ENCODE measurements at places on chromosomes 11 and 22.
A peak's percentile ranks its signal among the peaks of the same experiment; 100 is the strongest.

- no peak for DNase-seq
These were observed 52.4 kb downstream of the MCM5 start for GRCh38 chr22:35452351-35452781.

DNA sequence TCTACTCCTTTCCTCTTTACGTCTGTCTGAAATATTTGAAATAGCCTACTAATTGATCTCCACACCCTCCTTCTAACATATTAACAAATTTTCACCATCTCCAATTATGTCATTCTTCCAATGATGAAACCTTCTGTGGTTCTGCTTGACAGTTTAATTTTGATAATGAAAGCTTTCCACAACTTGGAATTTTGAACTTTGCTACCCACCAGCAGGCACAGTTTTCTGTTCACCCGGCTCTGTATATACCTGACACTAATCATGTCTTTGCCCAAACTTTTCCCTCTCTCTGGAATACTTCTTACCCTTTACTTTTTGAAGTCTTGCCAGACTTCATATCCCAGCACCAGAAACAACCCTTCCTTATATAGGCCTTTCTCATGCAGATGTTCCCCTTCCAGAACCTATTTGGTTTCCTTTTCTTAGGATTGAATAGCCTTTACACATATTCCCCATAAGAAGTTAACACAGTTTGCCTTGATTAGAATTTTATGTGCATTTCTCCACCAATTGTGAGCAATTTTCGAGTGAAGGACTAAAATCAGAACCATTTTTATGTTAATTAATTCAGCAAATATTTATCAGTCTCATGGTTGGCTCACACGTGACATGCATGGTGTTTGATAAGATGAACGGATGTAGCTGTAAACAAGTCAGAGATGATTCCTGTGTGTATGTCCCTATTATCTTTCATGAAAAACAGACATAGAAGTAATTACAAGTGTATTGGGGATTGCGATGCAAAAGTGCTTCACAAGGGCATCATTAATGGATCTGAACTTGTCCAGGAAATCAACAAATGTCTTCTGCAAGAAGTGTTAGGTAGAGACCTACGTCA, 173.4 kb downstream of the ARHGAP42 start:
- DNase-seq: no peak

- DNase-seq: no peak
These were observed 239.2 kb downstream of the METTL15 start for GRCh38 chr11:28347371-28347770.

DNA sequence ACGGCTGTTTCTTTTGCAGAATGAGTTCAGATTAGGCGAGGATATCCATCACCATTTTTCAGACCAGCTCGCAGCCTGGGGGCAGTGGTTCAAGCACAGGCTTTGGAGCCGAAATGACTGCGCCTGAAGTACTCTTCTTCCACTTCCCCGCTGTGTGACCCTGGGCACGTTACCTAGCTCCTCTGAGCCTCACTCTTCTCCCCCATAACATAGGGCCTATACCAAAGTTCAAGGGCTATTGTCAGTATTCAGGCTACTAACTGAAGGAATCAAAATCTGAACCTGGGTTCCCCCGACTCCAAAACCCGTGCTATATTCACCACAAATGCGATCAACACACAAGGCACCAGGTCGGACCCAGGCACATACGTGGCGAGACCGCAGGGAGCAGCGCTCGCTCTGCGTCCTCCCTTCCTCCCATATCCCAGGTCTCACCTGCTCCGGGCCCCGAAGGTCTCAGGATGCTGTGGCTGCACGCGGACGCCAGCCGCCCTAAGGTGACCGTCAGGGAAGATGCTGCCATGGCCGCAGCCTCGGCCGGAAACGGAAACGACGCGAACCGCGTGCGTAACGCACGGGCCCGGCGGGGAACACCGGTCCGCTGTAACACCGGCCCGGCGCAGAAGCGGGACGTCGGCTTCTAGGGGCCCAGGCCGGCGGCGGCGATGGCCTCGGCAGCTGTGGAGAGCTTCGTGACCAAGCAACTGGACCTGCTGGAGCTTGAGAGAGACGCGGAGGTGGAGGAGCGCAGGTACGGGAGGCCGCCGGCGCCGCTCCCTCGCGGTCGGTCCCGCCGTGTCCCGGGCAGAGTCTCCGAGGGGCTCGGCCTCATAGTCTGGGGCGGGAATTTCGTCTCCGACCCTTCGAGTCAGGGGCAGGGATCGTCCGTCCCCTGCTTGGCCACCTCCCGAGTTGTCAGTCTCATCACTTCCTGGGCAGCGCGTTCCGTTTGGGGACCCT, at the start of the genes IGHMBP2 and MRPL21:
TSS of gene IGHMBP2 (plus strand) at position 604 of the 960 bp plus-strand sequence. CDS start at position 666, 62 bp downstream.
TSS of gene MRPL21 (minus strand) at position 545 of the 960 bp plus-strand sequence. CDS start at position 523, 22 bp downstream.
- DNase-seq: peak; percentile 76

DNA sequence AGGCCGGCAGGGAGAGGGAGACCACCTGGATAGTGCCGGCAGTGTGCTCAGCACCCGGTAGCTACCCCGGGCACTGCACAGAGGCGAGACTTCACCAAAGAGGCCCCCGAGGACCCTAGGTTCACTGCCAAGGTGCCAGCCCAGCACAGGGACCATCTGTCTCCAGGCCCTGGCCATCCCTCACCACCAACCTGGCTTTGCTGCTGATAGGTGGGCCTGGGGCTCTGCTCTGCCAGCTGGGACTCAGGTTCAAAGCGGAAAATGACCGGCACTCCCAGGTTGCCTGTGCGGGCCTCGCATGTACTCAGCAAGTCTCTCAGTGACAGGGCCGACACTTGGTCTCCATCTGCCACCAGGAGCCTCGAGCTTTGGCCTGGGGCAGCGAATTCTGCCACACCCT, 812.2 kb downstream of the BRD1 start:
- no peak for DNase-seq

GRCh38 chr11:7749456-7749855, 43.2 kb upstream of the OVCH2 start:
- no peak for DNase-seq

DNA sequence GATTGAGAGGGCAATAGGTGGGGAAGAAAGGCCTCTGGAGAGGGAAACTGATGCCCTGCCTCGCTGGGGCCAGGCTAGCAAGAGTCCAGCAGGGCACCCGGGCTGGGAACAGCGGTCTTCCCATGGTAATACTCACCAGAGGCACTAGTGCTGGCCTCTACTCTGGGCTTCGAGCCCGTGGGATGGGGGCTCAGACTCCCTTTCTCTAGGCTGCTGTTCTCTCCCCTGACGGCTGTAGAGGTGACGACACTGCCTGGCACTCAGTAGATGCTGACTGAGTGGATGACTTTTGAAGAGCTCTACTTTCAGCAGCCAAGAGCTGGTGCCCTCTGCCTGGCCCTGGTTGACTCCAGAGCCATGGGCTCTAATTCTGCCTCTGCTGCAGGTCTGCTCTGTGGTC, 818 bp upstream of the C1QTNF4 start:
- DNase-seq: no peak

- no peak for DNase-seq
These were observed 19.4 kb upstream of the MYO18B start for GRCh38 chr22:25722626-25723025.

GRCh38 chr11:19803506-19803998, 90.9 kb downstream of the NAV2 start:
- DNase-seq: no peak

DNA sequence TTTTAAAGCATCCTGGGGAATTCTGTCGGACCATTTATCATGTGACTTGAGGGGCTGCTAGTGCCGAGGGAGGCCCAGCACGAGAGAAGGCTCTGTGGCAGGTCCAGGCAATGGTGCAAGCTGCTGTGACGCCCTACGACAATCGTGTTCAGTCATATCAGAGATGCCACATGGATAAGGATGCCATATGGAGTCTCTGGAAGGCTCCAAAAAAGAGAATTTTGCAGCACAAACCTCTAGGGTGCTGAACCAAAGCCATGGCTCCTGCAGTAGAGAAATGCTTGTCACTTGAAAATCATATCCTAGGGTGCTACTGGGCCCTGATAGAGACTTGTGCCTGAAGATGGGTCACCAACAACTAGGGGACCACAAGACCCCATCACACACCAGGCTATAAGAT, 6.7 kb upstream of the CD6 start:
- no peak for DNase-seq

DNA sequence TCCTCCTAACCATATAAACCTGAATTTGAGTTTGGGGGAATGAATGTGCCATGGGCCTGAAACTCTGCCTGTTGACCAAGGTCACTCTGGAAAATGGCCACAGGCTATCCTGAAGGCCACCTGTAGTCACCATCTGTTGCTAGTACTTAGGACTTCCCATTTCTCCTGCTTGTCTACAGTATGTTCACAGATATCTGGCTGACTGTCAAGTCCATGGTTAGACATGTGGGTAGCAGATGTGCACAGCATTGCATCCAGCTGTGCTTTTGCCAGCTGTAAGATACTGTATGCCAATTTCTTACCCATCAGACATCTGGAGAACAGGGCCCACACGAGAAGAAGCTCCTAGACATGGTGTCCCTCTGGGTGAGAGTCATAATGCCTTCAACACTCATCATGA, 475.4 kb downstream of the INSC start:
- no peak for DNase-seq

DNA sequence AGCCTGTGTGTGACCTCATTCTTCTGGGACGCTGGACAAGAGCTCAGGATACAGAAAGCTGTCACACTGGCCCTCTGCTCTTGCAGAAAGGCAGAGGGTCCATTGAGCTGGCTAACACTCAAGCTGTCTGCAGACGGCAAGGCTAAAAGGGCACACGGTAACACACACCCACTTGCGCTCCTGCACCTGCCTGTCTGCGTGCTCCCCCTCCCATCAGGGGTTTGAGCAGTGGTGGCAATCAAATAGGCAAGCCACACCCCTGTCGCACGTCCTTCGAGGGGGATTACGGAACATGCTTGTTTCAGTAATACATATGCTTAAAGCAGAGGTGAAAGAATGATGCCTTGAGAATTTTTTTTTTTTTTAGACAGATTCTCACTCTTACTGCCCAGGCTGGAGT, 7.1 kb upstream of the QSER1 start:
- DNase-seq: no peak

GRCh38 chr11:116558504-116559211, 214.1 kb downstream of the BUD13 start:
- no peak for DNase-seq

GRCh38 chr11:36411202-36411640, 98.9 kb downstream of the TRAF6 start:
- no peak for DNase-seq

- no peak for DNase-seq
These were observed 32.9 kb upstream of the SMIM38 start for GRCh38 chr11:69122630-69123431.

GRCh38 chr11:109349276-109350080, 72.5 kb upstream of the C11orf87 start:
- no peak for DNase-seq

DNA sequence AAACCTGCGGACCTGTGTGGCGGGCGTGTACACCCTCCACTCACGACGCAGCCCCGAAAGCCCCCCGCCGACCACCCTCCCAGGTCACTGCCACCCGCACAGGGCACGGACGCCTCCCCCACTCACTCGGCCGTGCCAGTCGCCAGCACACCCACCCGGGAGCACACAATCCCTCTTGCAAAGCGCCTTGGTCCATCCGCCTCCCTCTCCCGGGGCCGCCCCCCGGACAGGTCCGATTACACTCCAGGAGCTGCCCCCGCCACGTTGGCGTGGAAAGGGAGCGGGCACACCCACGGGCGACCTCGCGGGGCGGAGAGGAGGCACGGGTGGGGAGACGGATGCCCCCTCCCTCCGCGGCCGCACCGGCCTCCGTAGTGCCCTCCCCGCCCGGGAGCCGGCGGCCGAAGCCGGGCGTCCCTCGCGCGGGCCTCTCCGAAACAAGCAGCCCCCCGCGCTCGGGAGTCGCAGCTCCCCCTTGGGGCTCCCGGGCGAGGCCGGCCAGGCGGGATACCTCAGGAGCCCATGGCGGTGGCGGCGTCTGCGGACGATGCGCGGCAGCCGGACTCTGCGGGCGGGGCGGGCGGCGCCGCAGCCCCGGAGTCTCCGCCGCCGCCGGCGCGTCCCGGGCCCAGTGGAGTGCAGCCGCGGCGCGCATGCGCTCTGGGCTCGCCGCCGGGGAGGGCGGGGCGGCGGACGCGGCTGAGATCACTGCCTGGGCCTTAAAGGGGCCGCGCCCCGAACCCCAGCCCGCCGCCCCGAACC, at the start of gene TMEM184B:
TSS of gene TMEM184B (minus strand) at position 638 of the 762 bp plus-strand sequence. CDS start 25,049 bp downstream, outside the sequence.
- DNase-seq: peak; percentile 41
